GM03348 (cell line): ENCODE measurements at places on chromosomes 13 and 19.

GRCh38 chr19:955803-956765, 28.1 kb upstream of the WDR18 start:
- DNase-seq, result no peak

DNA sequence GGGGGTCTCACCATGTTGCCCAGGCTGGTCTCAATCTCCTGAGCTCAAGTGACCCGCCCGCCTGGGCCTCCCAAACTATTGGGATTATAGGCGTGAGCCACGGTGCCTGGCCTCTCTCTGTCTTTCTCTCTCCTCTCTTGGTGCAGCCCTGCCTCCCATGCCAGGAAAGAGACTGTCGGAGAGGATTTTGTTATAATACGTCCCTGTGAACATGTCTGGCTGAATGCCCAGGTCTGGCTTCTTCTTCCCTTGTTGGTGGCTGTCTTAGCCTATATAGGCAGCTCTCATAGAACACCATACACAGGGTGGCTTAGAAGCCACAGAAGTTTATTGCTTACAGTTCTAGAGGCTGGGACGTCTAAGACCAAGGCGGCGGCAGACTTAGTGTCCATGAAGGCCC, 46.4 kb downstream of the PEX11G start:
- no peak for DNase-seq

- DNase-seq, result peak; percentile 5
Observed at GRCh38 chr13:93857126-93857525, 622.4 kb downstream of the DCT start.

DNA sequence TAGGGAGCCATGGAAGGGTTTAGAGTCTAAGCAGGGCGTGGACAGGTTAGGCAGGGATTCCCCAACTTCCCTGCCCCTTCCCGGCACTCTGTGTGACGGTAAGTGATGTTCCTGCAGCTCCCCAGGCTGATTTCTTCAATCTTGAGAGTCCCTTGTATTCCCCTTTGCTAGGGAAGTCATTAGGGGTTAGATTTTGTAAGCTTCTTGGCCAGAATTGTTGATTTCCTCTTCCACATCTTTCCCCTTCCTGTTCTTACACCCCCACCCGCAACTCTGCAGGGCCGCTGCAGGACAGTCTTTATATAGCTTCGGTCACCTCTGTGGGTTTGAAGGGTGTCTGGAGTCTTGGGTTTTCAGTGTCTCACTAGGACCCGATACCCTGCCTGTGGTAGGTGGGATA, 10.6 kb upstream of the ADGRE1 start:
- DNase-seq, result no peak

- DNase-seq, result peak; percentile 61
Observed at GRCh38 chr19:42132030-42132628, at the start of gene POU2F2. Gene POU2F2 (minus strand): TSS chr19:42132446. CDS start chr19:42132411, 35 bp downstream.

DNA sequence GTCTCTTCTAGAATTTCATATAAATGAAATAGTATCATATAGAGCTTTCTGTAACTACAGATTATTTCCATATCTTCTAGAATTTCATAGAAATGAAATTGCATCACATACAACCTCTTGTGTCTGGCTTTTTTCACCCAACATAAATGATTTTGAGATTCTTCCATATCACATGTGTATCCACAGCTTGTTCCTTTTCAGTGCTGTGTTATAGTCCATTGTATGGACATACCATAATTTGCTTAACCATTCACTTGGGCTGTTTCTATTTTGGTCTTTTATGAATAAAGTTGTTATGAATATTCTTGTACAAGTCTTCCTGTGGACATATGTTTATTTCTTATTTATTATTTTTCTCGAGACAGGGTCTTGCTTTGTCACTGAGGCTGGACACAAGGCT, 11.7 kb downstream of the TPRX1 start:
- no peak for DNase-seq

DNA sequence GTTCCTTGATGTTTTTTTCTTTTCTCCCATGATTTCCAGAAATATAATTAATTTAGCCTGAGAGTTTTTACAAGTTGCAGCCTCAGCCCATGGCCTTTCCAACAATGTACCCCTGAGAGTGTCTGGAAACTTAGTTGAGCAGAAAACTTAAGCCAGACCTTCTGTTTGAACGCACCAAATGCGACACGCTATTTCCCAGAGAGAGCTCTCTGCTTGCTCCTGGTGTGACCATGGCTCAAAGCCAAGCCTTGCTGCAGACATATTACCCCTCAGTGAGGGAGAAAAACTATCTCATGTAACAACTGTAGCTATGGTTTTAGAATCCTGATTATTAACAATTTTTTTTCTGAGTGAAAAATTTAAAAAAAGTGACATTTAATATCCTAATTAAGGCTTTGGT, 1204.5 kb upstream of the SLC10A2 start:
- no peak for DNase-seq

DNA sequence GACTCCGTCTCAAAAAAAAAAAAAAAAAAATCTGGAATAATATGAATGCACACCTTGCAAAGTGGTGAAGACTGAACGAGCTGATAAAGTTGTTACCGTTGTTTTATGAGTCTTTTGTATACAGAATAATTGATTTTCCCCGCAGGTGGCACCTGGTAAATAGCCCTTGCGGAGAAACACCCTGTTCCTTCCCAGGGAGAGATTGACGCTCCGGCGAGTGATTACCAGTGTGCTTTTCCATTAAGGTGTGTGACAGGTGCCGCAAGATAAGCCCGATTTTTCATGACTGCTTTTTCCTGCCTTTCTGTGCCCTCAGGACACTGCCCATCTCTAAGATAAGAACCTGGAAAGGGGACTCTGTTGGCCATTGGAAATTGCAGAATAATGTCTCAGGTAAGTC, 943 bp downstream of the ZNF302 start:
- DNase-seq, result no peak

- DNase-seq, result peak; percentile 95
Observed at GRCh38 chr19:18865973-18866799, 29.8 kb downstream of the CERS1 start.
